ENCODE measurements at places on chromosomes 12 and 14.
A peak's percentile ranks its signal among the peaks of the same experiment; 100 is the strongest.

GRCh38 chr14:94125659-94126418, 3.6 kb downstream of the IFI27L2 start:
- no peak for DNase-seq

- DNase-seq: no peak
Observed at GRCh38 chr12:23113781-23114180, 488.8 kb downstream of the ETNK1 start.

GRCh38 chr12:90991952-90992465, 12.8 kb downstream of the EPYC start:
- no peak for DNase-seq

DNA sequence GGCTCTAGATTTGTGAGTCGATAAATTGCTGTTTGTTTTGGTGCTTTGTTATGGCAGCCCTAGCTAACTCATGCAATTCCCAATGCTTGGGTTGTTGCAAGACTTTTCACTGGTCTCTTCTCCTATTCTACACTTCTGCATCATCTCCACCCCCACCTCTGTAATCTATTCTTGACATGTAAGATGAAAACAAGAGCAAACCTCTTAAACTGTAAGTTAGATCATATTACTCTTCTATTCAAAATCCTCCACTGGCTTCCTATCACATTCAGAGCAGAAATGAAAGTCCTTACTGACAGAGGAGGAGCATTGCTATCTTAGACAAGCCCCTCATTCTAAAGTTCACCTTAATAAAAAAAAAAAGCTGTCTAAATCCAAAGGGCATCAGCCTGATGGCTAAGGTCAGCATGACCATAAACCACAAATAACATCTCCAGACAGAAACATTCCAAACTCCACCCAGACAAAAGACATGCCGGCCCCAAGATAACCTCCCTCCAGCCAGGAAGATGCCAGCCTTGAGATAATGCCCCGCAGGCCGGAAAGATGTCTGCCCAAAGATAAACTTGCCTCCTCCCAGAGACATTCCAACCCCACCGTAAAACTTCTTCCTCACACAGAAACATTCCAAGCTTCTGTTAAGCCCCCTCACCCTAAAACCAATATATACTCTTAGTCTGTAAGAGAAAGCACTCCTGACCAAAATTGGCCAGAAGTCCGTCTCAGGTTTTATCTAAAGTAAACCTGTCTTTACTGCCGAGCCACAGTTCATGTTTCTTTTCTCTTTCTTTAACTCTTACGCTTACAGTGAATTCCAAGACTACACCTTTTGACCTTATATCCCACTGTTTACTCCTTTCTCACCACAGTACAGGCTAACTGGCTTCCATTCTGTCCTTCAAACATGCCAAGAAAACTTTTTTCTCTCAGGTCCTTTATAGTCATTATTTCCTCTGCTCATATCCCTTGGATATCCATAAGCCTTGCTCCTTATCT, 308.9 kb downstream of the KCNH5 start:
- DNase-seq: no peak

GRCh38 chr12:54230555-54230954, 41.8 kb upstream of the SMUG1 start:
- no peak for DNase-seq

DNA sequence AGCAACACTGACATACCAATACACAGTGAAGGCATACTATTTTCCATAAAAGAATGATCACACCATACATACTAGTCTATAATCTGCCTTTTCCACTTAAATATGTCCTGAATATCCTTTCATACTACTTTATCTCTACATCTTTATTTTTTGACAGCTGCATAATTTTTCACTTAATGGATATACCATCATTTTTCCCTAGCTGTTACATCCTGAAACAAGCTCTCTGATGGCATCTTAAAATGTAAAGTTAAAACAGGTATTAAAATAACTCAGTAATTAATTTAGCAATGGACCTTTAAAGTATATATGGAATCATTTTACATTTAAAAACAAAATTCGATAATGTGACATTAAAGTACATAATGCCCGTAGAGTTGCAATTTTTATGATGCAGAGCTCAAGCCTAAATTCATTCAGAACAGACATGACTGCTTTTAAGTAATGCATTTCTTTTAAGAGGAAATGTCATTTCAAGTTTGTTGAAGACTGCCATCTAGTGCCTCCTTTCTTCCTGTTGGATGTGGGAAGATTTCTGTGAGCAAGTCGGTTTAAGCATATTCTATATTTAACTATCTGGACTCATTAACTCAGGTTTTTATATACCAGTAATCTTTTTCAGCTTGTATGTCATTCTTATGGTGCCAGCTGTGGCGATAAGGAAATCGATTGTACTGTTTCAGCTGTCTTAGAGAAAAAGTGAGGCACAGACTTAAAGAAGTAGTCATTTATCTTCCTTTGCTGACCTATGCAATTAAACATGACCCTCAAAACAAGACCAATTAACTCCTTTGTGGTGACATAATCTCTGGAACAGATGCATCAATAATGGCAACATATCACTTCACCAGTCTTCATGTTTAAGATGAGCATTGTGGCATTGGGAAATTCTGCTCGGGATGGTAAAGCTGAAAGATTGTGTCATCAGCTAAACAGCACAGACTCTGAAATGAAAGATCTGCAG, 20.3 kb downstream of the PRICKLE1 start:
- DNase-seq: peak; percentile 49

- no peak for DNase-seq
Observed at GRCh38 chr12:11991604-11992003, 79.1 kb upstream of the BCL2L14 start.

GRCh38 chr12:121942145-121942718, 23.8 kb downstream of the CFAP251 start:
- no peak for DNase-seq

DNA sequence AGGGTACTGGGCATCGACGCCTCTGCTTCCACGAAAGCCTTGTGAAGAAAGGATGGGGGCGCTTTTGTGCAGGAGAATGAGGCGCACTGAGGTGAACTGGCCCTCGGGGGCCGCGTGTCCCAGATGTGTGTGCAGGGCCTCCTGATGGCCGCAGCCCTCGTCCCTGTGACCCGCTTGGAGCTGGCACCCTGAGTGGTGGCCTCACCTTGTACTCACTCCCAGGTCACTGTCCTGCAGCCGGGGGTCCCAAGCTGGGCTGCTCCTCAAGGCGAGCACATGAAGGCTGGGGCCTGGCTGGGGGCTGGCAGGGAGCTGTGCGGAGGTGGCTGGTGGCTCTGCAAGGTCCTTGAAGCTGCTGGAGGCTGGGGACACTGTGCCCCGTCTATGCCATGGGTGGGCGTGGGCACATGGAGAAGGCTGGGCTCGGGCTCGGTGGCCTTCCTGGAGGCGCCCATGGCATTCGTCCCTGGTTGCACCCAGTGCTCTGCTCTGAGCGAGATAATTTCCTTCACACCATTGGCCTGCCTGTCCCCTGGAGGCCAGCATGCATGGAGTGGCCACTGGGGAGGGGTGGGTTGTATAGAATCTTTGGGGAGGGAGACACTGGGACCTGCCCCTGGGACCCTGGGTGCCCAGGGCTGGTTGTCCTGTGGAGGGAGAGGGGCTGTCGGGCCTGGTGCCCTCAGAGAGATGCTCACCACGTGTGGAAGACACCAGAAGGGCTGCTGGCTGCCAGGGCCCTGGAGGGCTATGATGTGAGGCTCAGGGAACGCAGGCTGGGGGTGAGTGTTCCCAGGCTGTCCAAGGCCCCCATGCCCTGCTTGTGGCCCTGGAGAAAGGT, 79.3 kb downstream of the TMEM121 start:
- no peak for DNase-seq

DNA sequence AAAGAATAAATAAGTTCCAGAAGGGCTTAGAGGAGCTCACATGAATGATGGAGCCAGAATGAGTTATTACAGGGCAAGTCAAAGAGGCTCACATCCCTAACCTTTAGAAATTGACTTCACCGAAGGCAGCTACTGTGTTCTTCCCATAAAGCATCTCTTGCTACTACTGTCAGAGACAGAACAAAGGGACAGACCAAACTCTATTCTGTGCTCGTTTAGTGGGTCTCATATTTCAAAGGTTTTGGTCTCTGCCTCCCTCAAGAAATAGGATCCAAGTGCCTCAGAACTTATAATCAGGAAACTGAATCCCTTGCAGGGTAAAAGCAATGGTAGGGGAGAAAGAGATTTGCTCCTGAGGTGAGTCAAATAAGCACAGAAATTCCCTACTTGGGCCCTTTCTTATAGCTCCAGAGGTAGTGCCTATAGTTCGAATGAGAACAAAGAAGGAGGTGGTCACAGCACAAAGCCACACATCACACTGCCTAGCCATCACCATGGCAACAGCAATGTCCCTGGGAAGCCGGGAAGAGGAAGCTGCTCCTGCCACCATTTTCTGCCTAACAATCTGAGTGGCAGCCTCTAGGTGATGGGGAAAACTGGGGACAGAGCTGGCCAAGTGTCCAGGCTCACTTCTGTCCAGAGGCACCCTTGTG, 294.9 kb downstream of the FOXN3 start:
- DNase-seq: no peak

DNA sequence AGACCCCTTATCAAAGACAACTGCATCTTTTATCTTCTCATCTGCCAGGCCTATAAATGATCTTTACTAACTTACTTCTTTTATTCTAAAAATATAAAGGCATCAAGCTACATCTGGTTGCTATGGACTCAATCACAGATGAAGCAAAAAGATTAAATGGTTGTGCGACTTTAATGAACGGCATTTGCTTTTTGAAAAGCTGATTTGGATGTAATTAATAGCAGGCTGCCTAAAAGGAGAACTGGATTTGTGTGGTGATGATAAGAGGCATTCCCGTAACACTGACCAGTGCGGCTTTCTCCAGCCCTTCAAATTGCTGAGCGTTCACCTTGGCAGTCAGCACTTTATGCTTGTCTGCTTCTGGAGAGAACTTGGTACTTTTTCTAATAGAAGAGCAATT, 103.8 kb downstream of the ARMH4 start:
- DNase-seq: no peak

GRCh38 chr14:106396999-106397398, 870.6 kb downstream of the TMEM121 start:
- DNase-seq: no peak

GRCh38 chr12:123998991-123999359, 26.0 kb downstream of the ZNF664 start:
- no peak for DNase-seq

DNA sequence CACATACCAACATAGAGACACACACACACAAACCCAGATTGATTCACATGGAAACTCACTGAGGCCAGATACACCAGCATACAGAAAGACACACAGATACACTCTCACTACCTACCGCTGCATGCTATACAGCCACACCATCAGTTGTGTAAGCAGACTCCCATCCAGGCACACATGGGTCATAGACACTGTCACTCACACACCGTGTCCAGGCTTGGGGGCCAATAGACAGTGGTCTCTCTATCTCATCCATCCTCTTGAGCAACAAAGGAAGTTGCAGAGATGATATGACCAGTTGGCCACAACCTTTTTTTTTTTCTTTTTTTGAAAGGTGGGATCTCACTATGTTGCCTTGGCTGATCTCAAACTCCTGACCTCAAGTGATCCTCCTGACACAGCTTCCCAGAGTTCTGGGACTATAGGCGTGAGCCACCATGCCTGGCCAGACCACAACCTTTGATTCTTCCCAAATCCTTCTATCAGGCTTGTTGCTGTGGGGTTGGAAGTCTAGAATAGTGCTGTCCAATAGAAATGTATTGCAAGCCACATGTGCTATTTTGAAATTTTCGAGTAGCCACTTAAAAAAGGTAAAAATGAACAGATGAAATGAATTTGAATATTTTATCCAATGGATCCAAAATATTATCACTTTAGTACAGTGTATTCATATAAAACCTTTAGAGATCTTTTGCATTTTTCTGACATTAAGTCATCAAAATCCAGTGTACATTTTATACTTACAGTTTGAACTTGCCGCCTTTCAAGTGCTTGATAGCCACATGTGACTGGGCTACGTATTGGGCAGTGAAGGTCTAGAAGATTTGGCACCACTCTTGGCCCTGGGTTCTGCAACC, 7.4 kb downstream of the LRP1-AS start:
- no peak for DNase-seq

DNA sequence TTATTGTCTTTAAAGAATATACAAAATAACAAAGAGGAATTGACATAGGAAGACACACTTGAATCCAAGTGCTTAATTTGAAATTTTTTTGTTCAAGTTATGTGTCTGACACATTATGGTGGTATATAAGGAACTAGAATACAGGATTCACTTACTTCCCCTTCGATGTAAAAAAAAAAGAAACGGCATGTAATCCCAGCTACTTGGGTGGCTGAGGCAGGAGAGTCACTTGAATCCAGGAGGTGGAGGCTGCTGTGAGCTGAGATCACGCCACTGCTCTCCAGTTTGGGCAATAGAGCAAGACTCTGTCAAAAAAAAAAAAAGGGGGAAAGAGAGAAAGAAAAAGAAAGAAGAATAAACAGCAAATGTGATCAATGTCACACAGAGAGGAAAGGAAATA, 8.9 kb downstream of the CLEC12A start:
- DNase-seq: no peak

- DNase-seq: peak; percentile 39
Observed at GRCh38 chr12:530308-530707, 70.6 kb downstream of the B4GALNT3 start.

DNA sequence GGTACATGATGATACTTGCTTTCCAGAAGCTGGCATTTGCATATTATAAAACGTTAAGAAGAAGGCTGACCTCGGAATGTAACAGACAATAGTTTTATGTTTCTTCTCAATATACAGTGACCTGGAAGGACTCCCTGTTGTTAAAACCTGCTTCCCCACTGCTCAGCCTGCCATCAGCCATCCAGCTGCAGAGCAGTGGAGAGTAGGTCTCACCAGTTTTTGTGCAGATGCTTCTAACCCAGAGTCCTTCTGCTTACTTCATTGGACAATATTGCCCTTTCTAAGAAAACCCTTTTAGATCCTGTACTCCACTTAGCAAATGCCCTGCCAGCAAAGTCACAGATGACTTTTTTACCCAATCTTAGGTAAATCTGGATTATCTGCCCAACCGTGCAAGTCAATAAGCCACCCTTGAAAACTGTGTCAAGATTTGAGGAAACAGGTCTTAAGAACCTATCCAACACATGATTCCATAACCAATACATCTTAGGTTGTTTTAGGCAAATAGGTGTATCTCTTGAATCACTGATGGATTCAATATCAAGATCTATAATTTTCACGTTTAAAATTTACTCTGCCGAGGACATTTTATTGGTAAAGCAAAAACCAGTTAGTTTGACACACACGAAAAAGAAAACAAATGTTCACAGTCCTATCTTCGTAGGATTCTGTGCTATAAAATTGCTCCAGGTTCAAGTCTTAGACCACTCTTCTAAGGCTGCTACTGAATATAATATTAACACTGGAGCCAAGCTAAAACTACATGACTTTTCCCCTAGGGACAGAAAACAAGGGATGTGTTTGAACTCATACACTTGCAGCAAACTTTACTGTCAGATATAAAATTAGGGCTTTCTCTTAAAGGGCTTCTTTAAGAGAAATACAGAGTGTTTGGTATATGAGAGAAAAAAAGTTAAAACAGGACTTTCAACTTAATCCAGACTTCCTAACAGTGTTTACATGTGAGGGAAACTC, 5.7 kb downstream of the PHLDA1 start:
- no peak for DNase-seq

GRCh38 chr12:80766897-80767296, 50.2 kb downstream of the MYF5 start:
- DNase-seq: no peak

GRCh38 chr12:56581418-56582145, 48.5 kb downstream of the BAZ2A start:
- no peak for DNase-seq
